ENCODE measurements at places on chromosomes 1 and 21.

DNA sequence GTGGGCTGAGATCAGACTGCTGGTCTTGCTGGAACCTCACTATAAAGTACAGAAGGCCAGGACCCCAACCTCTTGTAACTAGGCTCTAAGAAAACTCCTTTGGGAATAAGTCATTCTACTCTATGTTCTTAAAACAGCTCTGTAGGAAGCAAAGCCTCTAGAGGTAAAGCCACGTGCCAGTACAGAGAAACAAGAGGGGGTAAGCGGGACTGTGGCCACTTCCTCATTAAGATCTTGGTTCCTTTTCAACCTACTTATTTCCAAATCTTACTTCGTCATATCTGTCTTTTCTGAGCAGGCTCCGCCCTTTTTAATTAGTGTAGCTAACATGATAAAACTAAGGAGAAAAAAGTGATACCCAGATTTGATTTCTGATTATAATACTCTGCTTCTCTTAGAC, 3.8 kb downstream of the NCSTN start:
- DNase-seq: no peak

DNA sequence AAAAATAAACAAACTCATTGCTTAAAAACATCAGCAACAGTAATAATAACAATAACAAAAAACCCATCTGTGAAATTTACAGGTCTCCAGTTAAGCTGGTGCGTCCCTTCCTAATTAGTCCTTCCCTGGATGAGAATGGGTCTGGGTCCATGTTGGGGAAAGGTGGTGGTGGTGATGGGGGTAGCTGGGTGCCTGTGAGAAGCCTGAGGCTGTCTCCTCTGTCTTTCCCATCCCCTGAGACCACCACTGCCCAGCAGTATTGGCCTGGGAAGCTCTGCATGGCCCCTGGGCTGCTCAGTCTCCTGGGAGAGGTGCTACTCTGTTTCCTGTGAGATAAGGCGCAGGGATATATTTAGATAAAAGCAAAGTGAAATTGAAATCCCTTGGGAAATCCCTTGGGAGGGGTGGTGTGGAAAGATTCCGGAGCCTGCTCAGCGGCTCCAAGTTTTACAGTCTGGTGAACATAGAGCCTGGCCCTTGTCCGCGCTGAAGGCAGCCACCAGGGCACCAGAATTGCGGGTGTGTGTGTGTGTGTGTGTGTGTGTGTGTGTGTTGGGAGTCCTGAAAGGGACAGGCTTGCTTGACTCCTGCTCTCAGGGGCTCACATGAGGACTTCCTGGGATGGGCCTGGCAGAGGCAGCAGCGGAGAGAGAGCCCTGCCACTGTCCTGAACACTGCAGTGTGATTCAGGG, 150.2 kb downstream of the FOXD2 start:
- DNase-seq: no peak

GRCh38 chr1:88324899-88325298, 359.2 kb upstream of the PKN2 start:
- DNase-seq: no peak

DNA sequence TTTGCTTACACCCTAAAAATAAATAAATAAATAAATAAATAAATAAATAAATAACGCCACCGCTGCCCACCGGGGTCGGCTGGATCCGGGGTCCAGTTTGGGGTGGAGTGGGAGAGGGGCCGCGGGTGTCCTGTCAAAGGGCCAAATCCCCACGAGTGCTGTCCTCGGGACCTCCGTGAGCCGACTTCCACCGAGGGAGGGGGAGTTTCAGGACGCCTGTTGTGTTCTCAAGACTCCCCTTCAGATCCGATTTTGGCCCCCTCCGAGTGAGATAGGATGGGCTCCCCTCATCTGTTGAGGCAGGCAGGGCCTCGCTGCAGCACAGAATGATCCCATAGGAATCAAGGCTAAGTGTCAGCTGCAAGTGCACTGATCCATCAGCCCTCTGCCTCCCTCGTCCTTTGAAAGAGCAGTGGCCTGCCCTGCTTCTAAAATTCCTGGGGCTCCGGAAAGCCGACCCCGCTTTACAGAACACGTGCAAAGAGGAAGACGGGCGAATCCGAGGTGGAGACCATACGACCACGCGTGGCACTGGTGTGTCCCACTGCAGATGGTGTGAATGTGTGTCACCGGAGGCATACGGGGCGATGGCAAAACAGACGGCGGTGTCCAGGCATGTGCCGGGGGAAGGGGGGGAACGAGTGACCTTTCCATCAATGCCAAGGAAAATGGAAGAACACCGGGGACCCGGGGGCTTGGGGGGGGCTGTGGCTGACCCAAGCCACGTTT, 3880.5 kb downstream of the SRGAP2C start:
- no peak for DNase-seq

GRCh38 chr1:184836934-184837895, 82.6 kb upstream of the EDEM3 start:
- no peak for DNase-seq

DNA sequence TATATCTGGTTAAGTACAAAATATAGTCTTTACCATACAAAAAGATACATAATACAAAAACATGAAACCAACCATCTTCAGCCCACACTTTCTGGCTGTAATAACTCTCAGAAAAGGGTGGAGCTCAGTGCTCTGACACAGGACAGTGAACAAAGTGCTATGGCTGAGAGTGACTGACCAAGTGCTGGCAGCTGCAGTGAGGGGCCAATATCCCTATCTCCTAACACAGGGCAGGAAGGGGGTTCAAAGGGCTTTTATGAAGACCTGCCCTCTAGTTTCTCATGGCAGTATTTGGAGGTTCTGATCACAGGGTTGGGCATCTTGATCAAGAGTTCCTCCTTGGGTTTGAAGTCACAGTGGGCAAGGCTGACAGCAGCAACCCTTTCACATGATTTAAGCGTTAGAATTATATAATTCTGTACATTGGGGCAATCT, 3.9 kb downstream of the TXNIP start:
- no peak for DNase-seq

DNA sequence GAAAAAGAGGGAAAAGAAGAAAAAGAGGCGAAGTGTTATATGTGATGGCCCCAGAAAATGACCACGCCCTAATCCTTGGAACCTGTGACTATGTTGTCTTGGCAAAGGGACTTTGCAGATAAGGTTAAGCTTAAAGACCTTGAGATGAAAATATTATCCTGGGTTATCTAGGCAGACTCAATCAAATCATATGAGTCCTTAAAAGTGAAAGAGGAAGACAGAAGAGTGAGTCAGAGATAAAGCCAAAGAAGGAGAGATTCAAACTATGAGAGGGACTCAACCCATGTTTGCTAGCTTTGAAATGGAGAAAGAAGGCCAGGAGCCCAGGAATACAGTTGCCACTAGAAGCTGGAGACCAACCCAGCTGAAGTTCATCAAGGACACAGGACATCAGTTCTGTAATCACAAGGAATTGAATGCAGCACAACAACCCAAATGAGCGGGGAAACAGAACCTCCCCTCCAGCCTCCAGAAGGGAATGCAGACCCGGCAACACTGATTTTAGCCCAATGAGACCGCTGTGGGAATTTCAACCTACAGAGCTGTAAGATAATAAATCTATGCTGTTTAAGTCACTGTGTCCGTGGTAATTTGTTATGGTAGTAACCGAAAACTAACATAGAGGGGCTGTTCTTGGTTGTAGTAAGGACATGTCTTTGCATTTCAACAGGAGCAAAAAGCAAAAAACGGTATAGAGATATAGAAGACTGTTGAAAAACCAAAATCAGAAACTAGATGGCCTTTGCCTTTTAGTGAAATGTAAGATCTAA, 4.2 kb upstream of the RGS8 start:
- DNase-seq: no peak

- no peak for DNase-seq
Observed at GRCh38 chr1:95028954-95029353, 43.8 kb downstream of the ALG14 start.

DNA sequence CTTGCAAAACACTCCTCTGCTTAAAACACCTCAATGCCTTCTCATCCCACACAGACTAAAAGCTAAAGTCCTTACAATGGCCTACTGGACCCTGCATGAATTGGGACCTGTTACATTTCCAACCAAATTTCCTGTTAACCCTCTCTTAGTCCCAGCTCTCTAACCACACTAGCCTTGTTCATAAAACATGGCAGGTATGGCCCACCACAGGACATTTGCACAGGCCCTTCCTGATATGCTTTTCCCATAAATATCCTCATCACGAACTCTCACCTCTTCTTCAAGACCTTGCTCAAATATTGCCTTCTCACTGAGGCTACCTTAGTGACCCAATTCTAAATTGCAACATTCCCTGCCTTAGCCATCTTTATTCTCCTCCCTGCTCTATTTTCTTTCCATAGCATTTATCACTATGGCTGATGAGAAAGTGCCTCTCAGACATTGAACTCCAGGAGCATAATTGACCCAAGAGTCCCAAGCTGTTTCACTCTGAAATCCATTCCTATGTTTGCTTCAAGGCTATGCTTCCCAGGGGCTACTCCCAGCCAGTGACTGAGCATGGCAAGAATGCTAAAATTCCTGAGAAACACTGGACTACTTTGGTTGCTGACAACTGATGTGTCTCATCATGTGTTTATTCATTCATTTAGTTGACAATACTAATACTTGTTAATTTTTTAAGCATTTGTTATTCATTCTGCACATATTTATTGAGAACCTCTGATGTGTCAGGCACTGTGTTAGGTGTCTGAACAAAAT, 2.7 kb upstream of the PALMD start:
- no peak for DNase-seq

DNA sequence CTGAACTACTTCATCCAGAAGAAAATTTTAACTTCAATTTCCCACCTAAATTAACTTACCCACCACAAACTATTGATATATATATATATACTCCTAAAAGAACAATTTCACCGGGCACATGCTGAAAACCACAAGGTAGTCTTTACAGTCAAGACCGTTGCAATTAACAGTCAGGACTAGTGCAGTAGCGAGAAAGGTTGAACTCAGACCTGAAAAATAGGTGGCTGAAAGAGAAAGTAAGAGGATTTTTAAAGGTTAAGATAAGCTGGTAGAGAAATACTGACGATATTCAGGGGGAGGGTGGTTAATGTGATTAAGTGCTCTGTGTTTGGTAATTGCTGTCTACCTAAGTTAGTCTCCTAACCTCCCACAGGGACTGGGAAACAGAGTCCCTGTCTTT, 1153.5 kb upstream of the TMPRSS15 start:
- DNase-seq: no peak

- no peak for DNase-seq
Observed at GRCh38 chr1:56032096-56032676, 547.2 kb downstream of the PLPP3 start.

GRCh38 chr1:118321840-118322239, 136.8 kb upstream of the SPAG17 start:
- no peak for DNase-seq

GRCh38 chr1:83872515-83872914, 126.4 kb downstream of the TTLL7 start:
- no peak for DNase-seq

- no peak for DNase-seq
Observed at GRCh38 chr1:70843452-70843851, 204.2 kb downstream of the PTGER3 start.

GRCh38 chr1:59317780-59318179, 20.9 kb downstream of the FGGY start:
- no peak for DNase-seq

DNA sequence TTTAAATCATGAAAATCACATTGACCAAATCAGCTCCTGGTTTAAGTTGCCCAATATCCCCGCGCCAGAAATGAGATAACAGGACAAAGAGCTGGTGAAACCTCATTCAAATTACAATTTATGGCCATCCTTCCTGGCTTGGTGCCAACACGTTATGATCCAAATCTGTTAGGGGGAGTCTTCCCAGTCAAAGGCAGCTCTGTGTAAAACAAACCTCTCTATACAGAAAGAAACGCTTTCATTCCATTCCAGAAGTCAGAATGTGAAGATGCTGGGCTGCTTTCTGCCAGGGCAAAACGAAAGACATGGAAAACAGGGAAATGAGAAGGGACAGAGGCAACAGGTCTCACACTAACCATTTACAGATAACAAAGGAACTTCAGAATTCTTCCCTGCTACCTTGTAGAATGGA, 53.5 kb upstream of the TIAM1 start:
- no peak for DNase-seq

- no peak for DNase-seq
Observed at GRCh38 chr1:43452789-43453441, 816 bp downstream of the HYI start.

- no peak for DNase-seq
Observed at GRCh38 chr21:45935628-45936027, 45.9 kb upstream of the COL6A1 start.

GRCh38 chr1:112955773-112956543, at the start of gene SLC16A1:
TSS of gene SLC16A1 (minus strand) at chr1:112956196. CDS start at chr1:112929308, 26,888 bp downstream.
- DNase-seq: peak; percentile 94

DNA sequence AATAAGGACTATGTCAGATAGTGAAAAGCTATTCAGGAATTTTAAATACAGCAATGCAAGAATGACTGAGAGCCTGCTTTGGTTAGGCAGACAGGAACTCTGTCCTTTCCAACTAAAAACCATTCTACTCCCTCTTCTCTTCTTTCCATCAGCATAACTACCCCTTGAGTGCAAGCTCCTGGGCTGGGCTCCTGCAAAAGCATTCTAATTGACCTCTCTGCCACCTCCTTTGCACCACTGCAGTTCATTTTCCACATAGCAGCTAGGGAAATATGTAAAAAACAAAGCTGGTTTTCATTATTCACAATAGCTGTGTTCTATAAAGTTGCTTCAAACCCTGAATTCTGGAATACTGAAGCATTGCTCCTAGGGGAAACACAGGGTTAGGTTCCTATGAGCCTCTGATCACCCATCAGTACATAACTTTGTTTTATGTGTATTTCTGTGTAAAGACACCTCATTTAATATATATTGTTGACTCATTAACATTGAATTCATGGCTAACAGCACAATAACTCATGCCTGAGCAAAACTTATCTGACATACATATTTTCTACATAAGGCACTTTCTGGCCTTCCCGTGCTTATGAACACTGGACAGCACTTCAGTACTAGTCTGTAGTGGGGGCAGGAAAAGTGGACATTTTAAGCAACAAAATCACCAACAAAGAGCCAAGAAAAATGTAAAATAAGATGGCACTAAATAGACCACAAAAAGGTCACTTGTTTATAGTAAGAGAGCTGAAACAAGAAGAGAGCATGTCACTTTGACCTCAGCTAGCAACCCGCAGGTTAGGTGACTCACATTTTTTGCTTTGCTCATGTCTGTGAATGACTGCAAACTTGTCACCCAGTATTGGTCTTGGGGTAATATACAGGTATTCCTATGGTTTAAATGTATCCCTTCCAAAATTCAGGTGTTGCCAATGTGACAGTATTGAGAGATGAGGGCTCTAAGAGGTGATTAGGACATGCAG, 57.9 kb upstream of the IRF2BP2 start:
- DNase-seq: peak; percentile 33

DNA sequence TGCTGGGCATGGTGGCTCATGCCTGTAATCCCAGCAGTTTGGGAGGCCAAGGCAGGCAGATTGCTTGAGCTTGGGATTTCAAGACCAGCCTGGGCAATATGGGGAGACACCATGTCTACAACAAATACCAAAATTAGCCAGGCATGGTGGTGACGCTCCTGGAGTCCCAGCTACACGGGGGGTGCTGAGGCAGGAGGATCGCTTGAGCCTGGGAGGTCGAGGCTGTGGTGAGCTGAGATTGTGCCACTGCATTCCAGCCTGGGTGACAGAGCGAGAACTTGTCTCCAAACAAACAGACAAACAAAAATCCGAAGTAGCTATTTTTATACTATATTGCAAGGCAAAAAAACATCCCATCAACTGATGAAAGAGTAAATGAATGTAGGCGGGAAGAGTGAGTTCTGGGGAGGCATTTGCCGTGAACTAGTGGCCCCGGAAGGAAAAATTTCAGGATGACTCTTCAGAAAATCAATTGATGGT, 40.6 kb downstream of the NCMAP start:
- no peak for DNase-seq

- no peak for DNase-seq
Observed at GRCh38 chr1:175851749-175852148, 108.4 kb upstream of the TNR start.
